ENCODE measurements at places on chromosomes 4 and X.

- no peak for DNase-seq
These were observed 86.4 kb downstream of the BMP15 start for GRCh38 chrX:50996930-50997329.

- no peak for DNase-seq
These were observed 1033.1 kb downstream of the RAPGEF2 start for GRCh38 chr4:160136021-160136420.

DNA sequence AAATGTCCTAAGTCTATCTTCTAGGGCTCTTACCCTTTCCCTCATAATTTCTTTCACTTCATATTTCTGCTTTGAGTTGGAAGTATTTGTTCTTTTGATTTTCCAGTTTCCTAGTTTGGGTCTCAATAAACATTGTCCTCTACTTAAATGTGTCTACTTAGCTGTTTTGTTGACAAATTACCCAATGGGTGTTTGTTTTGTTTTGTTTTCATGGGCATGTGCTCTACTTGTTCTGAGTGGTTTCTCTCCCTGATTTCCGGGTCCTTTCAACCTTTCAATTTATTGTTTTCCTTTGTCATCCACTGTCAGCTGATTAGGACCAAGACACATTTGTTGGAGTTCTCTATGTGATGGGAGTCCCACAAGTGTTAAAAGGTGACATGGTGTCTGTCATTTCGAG is 1181.4 kb downstream of the RPA4 start:
- no peak for DNase-seq

DNA sequence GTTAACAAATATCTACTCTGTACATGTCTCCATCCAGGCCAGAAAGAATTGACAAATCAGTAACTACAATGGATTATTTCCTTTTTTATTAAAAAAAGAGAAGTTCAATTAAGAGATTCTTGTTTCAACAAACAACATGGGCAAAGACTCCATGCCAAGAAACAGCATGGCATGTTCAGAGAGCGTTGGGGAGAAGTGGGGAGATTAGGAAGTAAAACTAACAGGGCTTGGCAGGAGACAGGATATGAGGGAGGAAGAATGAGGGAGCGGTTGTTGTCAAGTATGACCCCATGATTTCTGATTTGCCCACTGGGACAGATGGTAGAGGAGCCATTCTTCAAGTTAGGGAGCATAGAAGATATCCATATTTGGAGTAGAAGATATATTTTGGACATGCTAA is 128.4 kb downstream of the RNF150 start:
- DNase-seq, result no peak

DNA sequence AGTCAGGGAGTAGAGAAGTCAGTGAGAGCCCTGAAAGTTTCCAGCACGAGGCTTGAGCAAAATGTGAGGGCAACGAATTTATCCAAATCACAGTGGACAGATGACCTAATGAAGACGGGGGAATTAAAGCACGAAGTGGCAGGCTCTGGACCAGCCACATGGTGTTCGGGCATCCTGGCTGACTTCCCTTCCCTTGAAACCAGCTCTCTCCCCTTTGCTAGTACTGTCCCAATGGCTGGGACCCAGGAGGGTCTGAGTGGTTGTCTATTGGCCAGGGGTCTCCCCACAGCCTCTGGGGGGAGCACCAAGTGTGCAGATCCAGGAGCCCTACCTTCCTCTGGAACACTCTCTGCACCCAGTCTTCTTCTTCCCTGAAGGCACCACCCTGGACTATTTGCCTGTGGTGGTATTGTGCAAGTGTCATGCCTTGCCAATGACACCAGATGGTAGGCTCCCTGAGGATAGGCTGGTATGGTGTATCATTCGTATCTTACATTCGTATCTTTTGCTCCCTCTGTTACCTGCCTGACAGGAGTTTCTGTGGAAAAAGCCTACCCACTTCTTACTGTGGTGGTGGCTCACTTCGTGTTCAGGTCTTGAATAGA is 2.1 kb downstream of the APLN start:
- DNase-seq, result no peak

DNA sequence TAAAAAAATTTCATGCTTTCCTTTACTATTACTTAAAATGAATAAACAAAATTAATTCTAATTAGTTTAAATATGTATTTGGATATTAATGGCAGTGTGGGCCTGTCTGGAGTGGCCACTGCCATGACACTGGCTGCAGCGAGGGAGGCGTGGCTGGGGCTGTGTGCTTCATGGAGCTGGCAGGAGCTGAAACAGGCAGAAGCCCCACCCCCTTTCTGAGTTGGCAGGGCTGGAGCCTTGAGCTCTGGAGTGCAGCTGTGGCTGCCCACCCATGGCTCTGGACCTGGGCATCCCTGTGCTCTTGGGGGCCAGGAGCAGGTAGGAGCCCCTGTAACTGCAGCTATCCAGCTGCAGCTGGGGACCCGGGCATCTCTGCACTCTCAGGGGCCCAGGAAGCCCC is 8.2 kb upstream of the HSD17B11 start:
- DNase-seq, result no peak

DNA sequence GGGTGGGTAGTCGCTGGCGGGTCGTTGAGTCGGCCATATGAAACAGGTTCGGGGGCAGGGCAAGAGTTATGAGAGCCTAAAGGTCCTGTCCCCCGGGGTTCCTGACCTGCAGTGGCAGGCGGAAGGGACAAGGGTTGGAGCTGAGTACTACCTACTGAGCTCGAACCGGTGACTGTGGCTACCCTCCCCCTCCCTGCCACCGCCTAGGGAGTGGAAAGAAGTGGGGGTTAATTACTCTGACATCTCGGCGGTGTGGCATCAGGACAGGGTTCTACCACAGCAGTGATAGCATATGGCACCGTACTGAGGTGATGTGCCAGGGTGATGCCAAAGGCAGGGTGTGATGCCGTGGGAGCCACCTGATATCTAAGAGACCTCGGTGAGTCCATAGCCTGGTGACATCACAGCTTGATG is 307 bp downstream of the ATG4A start:
- no peak for DNase-seq

DNA sequence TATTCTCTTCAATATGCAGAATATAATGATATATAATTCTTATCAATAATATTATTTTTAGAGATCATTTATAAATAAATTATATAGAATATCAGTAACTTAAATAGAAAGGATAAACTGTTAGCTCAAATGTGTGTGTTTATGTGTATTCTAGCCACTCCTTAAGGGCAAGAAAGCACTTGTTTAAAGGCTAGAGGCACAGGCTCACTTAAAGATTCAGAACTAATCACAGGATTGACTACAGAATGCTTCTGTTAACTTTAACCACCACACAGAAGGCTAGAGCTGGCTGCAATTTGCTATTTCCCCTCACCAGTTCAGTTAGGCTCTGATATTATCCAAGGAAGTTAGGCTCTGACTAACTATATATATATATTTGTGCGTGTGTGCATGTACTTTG is 69.6 kb downstream of the TBCK start:
- DNase-seq, result no peak

DNA sequence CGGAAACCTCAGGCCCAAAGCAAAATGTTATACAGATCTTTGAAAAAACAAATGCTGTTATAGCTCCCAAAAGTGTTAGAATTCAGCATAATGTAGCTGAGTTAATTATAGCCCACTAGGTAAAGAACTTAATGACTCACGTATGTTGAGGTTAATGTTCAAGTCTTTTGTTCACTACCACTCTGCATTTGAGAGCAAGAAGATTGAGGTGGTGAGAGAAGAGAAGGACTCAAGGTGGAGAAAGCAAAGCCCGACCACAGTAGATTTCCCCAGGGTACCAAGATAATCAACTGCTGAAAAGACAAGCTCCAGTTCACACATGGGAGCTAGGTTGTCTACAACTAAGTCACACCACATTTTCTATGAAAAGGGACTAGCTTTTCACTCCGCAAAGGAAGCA is 480.2 kb downstream of the DTHD1 start:
- no peak for DNase-seq

GRCh38 chrX:130120321-130120731 is 10.0 kb upstream of the ELF4 start:
- DNase-seq, result no peak

- DNase-seq, result no peak
These were observed 245.0 kb upstream of the SFRP2 start for GRCh38 chr4:154033921-154034320.

DNA sequence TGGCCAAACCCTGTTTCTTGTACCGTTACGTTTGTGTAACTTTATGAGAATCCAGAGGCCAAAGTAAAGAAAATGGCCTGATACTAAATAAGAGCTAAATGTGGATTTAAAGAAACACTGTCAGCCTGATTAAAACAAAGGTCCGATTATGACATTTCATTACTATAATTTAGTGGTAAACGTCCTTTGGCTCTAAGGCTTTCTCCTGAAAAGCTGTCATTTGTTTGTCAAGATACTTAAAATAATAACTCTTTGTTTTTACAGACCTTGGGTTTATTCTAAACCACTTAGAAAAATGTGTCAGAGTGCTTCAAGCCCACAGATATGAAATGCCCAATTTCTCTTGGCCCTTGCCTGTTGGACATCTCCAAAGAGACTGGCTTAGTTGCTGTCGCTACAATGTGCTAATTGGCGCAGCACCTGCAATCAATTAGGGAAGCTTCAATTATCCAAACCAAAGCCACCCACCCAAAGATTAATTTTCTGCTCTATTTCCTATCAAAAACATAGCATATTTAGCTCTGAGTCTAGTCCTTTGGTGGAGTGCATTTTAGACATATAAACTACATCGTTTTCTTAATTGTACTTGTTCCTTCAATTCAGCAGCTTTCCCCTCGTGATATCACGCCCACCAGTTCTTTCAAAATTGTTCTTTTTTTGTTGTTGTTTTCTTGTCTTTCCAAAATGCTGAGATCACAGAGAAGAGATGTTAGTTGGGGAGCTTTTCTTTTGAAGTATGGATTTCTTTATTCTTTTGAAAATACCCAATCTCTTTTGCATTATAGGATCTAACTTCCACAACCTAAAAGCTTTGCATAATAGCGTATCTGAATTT is 13.6 kb downstream of the SMIM20 start:
- no peak for DNase-seq

GRCh38 chr4:165724786-165725185 is 148.3 kb upstream of the TLL1 start:
- no peak for DNase-seq

DNA sequence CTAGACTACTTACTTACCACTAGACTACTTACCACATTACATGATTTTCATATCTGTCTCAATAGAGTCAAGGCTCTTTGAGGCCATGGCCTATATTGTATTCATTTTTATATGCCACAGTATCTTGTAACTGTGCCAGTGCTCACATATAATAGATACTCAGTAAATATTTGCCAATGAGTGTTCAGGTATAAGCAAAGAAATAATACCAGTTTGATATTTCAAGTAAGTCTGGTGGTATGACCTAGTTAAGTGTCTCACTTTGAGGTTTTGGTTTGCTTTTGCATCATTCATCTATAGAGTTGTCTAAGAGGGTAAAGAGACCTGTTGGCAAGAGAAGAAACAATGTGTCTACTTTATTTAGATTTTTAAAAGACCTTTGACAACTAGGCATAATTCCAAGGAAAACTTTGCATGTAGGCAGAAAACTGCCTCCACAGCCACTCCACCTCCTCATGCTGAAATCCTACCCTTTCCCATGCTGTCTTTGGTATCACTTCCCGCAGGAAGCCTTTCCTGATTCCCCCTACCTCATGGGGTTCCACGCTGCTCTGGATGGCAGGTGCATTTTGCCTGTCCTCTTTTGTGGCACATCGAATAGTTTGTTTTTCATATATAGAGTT is 91.3 kb upstream of the KLHL13 start:
- no peak for DNase-seq

DNA sequence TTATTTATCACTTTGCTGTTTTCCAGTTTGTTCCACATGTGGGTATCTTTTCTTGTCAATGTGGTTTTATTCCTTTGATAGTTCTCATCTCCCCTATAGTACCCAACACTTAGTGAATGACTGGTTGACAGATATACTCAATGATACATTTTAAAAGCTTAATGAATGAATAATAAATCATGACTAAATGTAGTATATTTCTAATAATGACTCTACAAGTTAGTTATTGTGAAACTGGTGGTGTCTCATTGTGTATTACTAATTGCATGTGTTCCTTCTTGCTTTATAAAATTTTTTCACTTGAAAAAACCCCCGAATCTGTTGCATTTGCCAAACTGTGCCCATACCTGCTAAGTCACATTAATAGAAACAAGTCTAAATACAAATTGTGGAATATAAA is 95.4 kb downstream of the MBNL3 start:
- no peak for DNase-seq

DNA sequence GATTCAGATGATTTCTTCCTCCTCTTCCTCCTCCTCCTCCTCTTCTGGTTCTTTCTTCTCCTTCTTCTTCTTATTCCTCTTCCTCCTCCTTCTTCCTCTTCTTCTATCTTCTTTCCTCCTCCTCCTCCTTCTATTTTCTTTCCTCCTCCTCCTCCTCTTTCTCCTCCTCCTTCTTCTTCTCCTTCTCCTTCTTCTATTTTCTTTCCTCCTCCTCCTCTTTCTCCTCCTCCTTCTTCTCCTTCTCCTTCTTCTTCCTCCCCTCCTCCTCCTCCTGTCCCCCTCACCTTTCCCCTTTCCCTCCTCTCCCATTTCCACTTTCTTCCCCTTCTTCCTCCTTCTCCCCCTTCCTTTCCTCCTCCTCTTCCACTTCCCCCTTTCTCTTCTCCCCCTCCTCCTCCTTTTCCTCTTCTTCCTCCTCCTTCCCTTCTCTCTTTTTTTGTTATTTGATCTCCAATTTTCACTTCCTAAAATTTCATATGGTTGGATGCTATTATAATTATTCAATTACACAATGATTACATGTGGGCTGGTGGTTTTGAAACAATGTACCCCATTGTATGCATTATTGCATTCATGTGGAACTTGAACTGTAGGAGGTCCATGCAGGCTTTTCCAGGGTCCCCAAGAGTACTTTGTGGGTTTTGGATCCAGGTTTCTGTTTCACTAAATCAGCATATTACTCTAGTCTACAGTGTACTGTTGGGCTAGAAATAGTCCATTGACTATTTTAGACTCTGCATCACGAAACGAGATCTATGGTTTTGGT is 68.1 kb downstream of the SORBS2 start:
- no peak for DNase-seq

DNA sequence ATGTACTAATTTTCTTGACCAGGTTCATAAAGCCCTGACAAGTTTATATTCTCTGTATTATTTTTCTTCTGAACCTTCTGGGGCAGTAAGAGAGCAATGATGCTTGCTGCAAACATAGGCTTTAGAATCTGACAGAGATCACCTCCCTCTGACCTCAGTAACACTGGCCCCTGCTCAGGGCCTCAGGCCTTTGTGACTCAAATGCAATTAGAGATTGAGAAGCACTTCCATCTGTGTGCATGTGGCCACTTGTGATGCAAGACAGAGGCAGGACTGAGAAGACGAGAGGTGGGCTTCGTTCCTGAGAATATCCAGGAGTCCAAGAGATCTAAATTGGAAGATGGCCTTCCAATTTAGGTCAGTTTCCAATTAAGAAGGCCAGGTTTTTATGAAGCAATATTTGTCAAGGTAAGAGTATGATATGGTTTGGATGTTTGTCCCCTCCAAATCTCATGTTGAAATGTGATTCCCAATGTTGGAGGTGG is 82.8 kb upstream of the VEGFC start:
- no peak for DNase-seq

GRCh38 chr4:24720979-24721378 is 74.4 kb upstream of the SOD3 start:
- no peak for DNase-seq

- no peak for DNase-seq
These were observed 19.9 kb upstream of the PCDH10 start for GRCh38 chr4:133129237-133129636.

GRCh38 chr4:187910741-187911140 is 84.8 kb upstream of the ZFP42 start:
- no peak for DNase-seq

GRCh38 chrX:71169586-71169985 is 24.9 kb downstream of the NLGN3 start:
- no peak for DNase-seq

GRCh38 chrX:817759-818300 is 187.2 kb downstream of the SHOX start:
- no peak for DNase-seq
